Activated T-helper 1 cell treated with Interleukin-2 at 50 U/mL for 16 hours (primary cell): ENCODE measurements at places on chromosomes 3 and 15.

DNA sequence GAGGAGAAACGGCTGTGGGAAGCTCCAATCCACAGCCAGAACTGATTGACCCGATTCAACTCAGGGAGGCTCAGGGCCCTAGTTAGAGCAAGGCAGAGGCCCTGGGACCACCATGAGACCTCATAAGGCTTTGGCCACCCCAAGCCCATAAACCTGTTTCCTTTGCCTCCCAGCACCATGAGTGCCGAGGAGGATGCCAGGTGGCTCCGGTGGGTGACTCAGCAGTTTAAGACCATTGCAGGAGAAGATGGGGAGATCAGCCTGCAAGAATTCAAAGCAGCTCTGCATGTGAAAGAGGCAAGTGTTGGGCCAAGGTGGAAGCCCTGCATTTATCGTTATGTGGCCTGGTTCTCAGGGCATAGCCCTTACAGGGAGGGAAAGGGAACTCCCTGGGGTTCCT, 11.9 kb downstream of the NOX5 start:
- no peak for DNase-seq

- no peak for DNase-seq
Observed at GRCh38 chr3:22555753-22556435, 647.2 kb upstream of the UBE2E2 start.

DNA sequence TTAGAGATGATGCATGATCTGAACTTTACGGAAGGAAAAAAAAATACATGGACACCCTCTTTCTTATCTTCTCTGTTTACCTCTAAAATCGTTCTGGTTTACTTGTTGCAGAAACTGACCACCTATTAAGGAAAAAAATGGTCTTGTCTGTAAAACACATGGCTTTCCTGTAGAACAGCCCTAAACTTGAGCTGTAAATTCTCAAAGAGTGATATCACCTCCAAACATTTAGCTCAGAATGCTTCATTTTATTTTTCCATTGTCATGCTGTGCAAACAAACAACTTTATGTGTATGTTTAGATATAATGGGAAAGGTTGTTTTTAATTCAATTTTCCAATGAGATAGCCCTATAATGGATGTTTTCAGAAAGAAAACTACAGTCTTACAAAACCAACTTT, 237.4 kb upstream of the NR2F2 start:
- no peak for DNase-seq

- DNase-seq = no peak
Observed at GRCh38 chr15:74821091-74821789, 5.2 kb upstream of the CPLX3 start.

DNA sequence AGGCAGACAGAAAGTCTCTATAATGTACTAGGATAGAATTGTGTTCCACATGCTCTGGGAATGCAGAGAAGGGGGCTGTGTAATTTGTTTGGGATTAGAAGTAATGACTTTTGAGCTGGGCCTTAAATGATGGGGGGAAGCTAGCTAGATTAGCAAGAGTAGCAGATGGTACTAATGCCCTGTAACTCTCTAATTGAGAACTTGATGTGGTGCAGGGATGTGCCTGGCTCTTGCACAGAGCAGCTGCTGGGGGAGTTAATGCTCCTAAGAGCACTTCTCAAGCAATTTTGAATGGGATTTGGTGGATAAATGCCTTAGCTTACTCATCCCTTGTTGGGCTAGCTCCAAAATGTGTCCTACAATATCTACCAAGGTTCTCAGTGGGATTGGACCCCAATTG, 12.4 kb upstream of the SYN2 start:
- DNase-seq = no peak

GRCh38 chr15:77002436-77002835, 7.5 kb downstream of the PSTPIP1 start:
- no peak for DNase-seq
